ENCODE measurements at places on chromosomes 5 and 9.

DNA sequence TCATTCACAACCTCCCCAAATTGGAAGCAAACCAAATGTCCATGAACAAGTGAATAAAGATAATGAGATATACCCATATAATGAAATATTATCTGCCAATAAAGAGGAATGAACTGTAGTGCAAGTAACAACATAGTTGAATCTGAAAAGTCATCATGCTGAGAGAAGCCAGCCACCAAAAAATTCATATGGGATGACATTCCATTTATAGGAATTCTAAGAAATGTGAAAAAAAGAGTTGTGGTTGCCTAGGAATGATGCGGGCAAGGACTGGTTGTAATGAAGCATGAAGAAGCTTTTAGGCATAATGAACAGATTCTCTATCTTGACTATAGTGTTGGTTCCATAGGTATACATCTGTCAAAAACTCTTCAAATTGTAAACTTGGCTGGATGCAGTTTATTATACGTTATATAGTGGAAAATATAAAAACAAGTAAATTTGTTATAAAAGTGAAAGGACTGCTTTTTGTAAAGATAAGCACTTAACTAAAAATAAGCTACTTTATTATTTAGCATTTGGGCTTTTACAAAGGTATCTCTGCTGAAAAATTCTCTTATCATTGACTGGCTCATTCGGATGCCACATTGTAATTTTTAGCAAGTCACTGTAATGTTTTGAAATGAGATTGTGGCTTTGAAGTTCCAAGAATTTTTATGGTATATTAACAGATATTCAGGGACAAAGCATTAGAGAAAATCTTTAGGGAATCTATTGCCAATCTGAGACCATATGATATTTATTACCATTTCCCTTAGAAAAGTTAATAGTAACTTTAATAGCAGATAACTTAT lies 21.2 kb upstream of the TTC23L start:
- no peak for DNase-seq

GRCh38 chr5:112154940-112155686 lies 264.0 kb downstream of the EPB41L4A start:
- DNase-seq, result no peak

DNA sequence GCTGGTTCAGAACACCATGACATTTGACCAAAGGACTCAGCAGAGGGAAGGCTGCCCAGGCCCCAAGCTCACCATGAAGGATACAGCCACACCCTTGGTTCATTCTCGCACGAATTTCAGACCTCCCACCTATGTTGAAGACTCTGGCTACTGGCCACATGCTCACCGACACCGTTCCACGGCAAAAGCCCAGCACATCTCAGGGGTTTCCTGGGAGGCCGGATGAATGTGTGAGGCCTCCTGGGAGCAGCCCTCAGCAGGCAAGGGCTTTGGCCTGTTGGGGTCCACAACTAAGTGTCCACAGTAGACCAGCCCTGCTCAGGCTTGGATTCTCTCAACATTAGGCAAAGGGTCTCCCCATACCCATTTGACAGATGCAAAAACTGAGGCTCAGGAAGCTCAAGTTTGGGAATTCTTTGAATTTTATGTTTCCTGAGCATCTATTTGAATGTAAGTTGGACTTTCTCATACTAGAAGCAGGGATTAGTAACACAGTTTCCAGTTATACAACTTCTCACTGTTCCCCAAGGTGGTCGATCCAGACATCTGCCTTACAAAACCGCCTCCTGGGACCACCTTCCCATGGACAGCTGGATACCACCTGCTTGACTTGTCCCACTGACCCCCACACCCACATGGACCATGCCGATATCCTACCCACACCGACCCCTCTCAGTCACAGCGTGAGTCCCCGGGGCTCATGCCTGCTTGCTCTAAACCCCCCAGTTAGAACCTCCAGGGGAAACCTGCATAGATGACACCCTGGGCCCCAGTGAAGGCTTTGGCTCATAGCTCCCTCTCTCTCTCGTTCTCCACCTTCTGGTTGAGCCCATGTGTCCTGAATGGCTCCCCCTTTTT lies 27.9 kb downstream of the CCT5 start:
- no peak for DNase-seq

- DNase-seq, result no peak
Observed at GRCh38 chr9:77805810-77806209, 157.7 kb upstream of the GNA14 start.

- DNase-seq, result no peak
Observed at GRCh38 chr9:84266087-84266561, 74.4 kb downstream of the SLC28A3 start.

All from stimulated activated CD8-positive, alpha-beta memory T cell treated with anti-CD3 and anti-CD28 coated beads, Interleukin-7, amount 100 ng/mL, for 48 hours (primary cell).